Fibroblast of skin of left biceps (primary cell): ENCODE measurements at places on chromosomes 13 and 19.
A peak's percentile ranks its signal among the peaks of the same experiment; 100 is the strongest.

DNA sequence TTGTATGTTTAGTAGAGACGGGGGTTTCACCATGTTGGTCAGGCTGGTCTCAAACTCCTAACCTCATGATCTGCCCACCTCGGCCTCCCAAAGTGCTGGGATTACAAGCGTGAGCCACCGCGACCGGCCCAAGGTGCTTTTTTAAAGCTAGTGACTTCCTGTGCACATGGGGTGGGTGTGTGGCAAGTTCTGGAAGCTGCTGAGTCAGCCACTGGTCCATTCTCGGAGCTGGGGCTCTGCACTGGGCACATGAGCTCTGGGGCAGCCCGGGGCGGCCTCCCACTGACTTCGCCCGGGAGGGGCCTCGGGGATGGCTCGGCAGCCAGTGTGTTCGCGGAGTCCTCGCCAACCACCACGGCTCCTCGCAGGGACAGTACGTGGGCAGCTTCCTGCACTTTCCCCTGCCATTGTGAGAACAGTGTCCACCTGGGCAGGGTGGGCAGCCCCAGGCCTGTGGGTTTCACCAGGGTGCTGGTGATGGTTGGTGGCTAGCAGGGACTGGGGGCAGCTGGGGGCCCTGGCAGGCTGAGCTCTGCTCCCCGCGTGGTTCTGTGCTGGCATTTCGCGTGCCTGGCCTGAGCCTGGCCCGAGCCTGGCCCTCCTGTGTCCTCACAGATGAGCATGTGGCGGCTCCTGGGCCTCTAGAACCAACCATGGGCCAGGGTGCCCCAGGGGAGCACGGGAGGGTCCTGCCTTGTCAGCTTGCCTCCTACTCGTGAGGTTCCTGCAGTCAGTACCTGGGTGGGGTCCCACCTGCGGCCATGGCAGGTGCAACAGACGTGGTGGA lies 12.2 kb downstream of the CBARP start:
- DNase-seq, result no peak

GRCh38 chr13:77048681-77049080 lies 21.7 kb upstream of the FBXL3 start:
- no peak for DNase-seq

DNA sequence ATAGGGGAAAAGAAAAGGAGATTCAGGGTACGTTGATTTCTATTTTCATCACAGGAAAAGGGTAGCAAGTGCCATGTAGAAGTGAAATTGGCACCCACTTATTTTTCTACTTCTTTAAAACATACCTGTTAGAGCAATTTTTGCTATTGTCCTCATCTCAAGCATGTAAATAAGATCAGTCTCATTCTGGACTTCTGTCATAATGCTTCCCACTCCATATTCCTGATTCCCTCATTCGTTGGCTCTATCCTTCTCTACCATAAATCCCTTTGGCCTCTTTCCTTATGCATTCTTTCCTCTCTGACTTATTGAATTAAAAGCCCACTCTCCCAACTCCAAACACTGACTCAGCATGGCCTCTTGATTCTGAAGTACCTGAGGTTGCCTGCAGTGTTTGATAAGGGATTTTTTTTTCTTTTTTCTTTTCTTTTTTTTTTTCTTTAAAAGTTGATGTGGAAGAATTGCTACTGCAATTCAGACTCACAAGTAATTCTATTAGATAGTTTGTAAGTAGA lies 465.7 kb downstream of the SLITRK6 start:
- no peak for DNase-seq

- DNase-seq, result no peak
Measured at GRCh38 chr19:38875656-38876395, 2.2 kb downstream of the RINL start.

DNA sequence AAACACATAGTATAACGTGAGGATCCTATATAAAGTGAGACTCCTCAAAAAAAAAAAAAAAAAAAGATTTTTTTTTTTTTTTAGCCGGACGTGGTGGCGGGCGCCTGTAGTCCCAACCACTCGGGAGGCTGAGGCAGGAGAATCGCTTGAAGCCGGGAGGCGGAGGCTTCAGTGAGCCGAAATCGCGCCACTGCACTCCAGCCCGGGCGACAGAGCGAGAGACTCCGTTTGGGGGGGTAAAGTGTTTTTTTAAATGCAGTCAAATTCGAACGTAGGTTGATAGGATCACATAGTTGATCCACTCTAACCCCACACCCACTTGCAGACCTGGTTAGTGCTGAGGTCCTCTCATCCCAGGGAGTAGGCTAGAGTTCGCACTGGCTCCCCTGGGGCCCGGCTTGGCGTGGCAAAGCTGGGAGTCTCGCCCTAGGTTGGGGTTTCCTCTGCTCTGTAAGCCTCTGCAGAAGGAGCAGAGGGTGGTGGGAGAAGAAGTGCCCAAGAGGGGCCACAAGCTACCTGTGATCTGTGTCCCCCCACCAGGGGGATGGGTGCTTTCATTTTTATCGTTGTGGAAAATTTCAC lies 6.5 kb downstream of the RNF225 start:
- DNase-seq, result no peak

GRCh38 chr13:114064450-114065140 lies 67.8 kb downstream of the RASA3 start:
- DNase-seq, result no peak

- no peak for DNase-seq
Measured at GRCh38 chr13:81714513-81714912, 1373.6 kb upstream of the SPRY2 start.

DNA sequence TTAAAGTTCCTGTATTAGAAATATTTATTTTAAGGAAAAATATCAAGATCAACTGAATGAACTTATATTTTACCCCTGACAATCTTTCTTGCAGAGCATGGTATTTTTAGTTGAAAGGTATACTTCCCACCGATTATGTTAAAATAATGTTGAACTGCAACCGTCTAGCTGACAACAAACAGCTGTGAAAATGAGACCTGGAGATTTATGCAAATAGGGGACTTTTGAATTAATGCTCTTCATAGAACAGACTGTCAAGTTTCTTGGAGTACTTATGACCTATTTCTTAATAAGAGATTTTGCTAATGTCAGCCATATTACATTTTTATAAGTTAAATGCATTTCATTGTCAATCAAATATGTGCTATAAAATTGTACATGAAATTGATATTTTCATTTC lies 210.9 kb downstream of the NALCN start:
- DNase-seq, result no peak

- DNase-seq, result no peak
Measured at GRCh38 chr19:56085571-56086275, 35.4 kb downstream of the ZNF787 start.

DNA sequence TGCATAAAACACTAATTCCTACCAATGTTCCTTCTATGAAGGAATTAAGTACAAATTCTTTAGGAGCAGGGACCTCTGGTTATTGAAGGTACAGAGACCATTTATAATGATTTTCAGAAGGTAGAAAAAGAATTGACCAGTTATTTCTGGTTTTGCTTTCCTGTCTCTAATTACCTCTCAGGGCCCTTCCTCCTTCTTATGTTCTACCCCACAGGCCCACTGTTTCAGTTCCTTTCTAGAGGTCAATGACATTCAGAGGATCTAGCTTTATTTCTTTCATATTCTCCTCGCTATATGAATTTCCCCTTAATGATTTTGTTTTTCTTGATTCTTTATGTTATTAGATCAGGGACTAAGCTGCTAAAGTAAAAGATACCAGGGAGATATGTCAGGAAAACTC lies 345.0 kb upstream of the SPRY2 start:
- no peak for DNase-seq

DNA sequence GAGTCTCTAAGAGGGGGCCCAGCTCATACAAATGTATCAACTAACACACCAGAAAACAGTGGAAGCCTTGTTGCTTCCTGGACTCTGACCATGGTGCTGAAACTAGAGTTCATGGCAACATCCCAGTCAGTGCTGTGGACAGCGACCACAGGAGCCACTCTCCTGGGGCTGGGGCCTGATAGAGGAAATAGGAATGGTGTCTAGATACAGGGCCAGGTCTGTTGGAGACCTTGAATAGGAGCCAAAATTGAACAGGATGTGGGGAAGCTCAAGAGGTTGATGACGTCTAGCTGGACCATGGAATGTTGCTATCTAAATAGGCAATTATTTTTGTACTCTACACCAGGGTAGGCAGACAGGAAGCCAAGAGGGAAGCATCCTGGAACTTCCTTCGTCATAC lies 21.7 kb downstream of the LILRB4 start:
- DNase-seq, result no peak

DNA sequence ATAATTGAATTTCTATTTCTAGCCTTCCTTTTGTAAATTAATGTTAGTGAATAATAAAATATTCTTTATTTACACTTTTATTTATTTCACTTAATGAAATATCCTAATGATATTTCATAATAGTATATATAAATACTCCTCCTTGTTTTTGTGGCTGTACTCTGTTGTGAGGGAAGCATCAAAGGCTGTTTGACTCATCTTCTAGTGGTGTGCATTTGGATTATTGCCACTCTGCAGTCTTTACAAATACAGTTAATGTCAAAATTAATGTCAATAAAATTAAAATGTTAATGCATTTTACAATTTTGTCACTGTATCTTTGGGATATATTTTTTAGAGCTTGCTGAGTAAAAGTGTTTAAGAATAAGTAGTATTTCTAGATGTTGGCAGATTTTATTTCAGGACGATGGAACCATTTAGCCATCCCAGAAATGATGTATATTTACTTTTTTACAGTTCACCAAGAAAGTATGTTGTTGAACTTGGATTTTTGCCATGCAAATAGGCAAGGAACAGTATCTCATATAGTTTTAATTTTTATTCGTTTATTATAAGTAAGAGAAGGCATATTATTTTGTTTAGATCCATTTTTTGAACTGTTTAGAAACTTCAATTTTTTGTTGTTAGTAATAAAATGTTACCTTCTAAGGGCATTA lies 281.2 kb upstream of the SLITRK6 start:
- no peak for DNase-seq

DNA sequence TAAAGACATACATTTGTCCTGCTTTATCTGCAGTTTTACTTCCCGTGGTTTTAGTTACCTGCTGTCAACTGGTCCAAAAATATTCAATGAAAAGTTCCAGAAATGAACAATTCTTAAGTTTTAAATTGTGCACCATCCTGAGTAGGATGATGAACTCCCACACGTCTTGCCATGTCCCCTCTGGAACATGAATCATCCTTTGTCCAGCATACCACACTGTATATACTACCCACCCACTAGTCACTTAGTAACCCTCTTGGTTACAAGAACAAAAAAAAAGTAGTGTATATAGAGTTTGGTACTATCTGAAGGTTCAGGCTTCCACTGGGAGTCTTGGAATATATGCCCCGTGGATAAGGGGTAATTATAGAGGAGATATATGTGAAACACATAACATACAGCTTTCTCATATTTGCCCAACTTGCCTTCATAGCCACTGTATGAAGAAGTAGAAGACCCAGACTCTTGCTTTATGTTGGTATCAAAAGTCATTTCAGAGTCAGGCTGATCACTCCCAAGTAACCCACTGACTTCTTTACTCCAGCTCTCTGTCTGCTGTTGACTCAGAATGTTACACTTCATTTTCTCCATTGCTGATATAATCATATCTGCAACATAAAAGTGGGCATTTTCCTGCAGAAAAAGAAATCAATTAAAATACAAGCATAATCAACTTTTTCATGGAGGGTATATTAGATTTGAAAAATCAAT lies 19.3 kb downstream of the RUBCNL start:
- no peak for DNase-seq

DNA sequence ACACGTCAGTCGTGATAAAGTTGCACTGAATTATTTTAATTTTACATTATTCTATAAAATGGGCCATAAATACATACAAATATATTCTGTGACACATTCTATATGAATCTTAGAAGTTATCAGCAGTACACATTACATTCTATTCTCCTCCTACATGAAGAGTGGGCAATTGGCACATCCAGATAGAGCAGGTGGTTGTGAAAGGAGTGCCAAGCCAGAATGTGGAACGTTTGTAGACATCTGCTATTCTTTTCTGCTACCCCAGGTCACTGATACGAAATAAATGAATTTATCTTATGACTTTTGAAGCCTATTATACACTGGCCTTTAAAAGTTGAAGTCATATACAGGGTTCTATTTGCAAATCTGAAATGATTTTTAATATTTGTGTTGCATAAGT lies 373.2 kb downstream of the PCDH17 start:
- DNase-seq, result no peak

GRCh38 chr19:16889366-16889882 lies 625 bp downstream of the F2RL3 start:
- no peak for DNase-seq

GRCh38 chr13:57114945-57115344 lies 25.8 kb upstream of the PRR20A start:
- no peak for DNase-seq

DNA sequence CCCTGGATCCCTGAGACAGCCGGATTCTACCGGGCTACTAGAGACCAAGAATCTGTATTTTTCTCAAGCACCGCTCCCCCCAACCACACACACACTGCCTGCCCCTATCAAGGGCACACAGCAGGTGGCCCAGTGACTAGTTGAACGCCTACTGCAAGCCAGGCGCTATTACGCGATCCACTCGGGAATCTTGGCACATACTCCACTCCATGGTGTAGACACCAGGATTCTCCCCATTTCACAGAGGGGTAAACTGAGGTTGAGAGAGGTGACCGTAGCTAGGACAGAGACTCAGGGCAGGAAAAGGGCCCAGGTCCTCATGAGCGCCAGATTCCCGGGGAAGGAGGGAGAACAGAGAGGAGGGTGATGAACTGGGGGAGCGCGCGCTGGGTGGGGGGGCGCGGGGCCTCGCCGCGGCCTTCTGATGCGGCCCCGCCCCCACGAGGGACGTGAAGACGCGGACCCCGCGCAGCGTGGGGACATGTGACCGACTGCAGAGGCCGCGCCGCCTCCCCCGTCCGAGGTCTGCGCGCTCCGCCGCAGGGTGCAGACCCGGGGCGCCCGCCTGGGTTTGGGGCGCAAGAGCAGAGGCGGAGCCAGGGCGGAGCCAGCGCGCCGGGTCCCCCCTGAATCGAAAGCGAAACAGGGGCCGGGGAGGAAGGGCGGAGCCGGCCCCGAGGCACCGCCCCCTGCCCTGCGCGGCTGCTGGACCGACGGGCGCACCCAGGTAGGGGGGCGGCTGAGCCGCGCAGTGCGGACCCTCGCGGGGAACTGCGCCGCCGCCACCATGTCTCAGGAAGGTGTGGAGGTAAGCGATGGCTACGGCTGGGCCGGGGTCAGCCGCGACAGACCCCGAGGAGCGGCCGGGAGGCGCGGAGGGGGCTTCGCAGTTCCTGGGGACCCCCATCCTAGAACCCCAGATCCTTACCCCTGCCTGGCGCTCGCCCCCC lies at the start of gene SHFL:
Gene SHFL (plus strand): TSS at position 677 of the 950 bp plus-strand sequence. CDS start 111 bp downstream, at position 788.
- DNase-seq, result peak; percentile 13

- no peak for DNase-seq
Measured at GRCh38 chr19:35347930-35348298, 212 bp downstream of the FFAR1 start.
